Activated T-helper 2 cell treated with anti-CD3 and anti-CD28 coated beads, Interferon-gamma antibody, Interleukin-2, Interleukin-4, amounts not matched to agents 10 μg/mL and 5 μg/mL and 100 μg/mL, durations not matched to agents 14 hours and 24 hours and 36 hours (primary cell): ENCODE measurements at places on chromosomes 5 and 9.

DNA sequence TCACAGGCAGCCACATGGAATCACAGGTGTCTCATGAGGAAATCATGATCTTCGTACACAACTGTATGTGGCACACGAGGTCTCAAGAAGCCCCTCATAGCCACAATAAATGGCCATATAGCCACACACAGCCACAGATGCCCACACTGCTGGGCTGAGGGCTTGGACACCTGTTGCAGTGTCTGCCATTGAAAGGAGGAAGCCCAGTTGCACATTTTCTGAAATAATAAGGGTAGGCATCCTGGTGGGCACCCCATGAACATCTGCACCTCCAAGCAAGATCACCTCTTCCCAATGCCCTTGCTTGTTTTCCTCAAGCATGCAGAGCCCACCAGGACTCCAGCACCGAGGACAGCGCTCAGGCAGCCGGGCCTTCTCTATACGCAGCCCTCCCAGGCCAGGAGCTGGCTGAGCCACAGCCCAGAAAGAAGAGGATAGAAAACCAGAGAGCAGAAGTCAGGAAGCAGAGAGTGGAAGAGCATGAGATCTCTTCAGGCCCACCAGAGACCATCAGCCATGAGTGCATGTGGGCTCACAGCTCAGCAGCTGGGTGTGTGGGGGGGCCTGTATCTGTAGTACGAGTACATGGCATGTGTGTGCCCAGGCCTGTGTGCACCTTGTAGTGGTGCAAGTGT is 1.0 kb upstream of the ACSL6 start:
- H3K4me3 ChIP-seq, result peak overlapping the region; percentile 59
- no peak overlapping the region for H3K27ac ChIP-seq
- H3K36me3 ChIP-seq, result peaks cover 3% of the 10 kb centered on the region
- DNase-seq, result no peak
- H3K4me1 ChIP-seq, result peaks cover 46% of the 10 kb centered on the region

DNA sequence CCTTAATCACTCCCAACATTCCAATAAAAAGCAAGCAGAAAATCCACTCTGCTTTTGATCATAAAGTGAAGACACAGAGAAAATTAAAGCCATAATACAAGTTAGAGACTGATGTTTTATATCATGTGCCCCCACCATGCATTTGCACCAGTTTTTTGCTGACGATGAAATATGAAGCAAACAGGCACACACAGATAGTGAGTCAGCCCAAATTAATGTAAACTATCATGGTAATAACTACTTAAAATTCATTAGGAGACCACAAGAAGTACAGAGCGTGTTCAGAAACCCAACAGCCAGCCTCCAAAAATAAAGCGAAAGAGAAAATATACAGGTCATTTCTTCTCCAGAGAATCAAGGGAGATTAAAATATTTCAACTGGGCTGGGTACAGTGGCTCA is 46.4 kb upstream of the KDM4C start:
- peaks cover 2% of the 10 kb centered on the region for H3K36me3 ChIP-seq
- H3K27ac ChIP-seq, result no peak overlapping the region
- peaks cover 2% of the 10 kb centered on the region for H3K4me1 ChIP-seq

- peaks cover 14% of the 10 kb centered on the region for H3K27me3 ChIP-seq
- DNase-seq, result no peak
- no peaks in the 10 kb centered on the region for H3K4me1 ChIP-seq
- no peaks in the 10 kb centered on the region for H3K36me3 ChIP-seq
Observed at GRCh38 chr9:113131689-113132151, 19.1 kb upstream of the SLC31A2 start.

DNA sequence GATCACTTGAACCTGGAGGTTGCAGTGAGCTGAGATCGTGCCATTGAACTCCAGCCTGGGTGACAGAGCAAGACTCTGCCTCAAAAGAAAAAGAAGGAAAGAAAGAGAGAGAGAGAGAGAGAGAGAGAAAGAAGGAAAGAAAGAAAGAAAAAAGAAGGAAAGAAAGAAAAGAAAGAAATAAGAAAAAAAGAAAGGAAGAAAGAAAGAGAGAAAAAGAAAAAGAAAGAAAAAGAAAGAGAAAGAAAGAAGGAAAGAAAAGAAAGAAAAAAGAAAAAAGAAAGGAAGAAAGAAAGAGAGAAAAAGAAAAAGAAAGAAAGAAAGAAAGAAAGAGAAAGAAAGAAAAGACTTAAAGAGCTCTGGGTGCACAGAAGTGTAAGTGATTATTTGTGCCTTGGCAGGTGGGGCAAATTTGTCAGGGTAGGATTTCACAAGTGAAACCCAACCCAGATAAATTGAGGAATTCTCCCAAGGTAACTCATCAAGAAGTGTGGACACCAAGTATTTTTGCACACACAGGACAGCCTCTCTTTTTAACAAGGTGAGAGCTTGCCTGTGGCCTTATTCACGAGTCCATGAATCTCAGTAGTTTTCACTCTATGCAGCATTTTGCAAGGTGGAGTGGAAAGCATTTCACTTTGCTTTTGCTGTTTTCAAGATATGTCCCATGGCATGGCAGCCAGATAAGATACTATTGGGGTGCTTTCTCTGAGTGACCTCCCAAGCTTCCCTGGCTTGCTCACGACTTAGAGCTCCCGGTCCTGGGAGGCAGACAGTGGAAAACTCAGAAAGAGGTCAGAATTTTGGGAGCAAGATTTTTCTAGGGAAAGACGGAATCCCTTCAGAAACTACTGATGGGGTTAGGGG is 57.8 kb downstream of the C9orf153 start:
- peaks cover 4% of the 10 kb centered on the region for H3K4me1 ChIP-seq
- no peaks in the 10 kb centered on the region for H3K36me3 ChIP-seq
- DNase-seq, result no peak
- peaks cover 3% of the 10 kb centered on the region for H3K27me3 ChIP-seq

GRCh38 chr9:74041588-74041987 is 455.5 kb upstream of the RORB start:
- H3K4me1 ChIP-seq, result no peaks in the 10 kb centered on the region
- H3K36me3 ChIP-seq, result no peaks in the 10 kb centered on the region
- no peak overlapping the region for H3K27ac ChIP-seq
- no peaks in the 10 kb centered on the region for H3K27me3 ChIP-seq
- no peak for DNase-seq

GRCh38 chr5:173972925-173973615 is 15.9 kb upstream of the C5orf47 start:
- no peaks in the 10 kb centered on the region for H3K36me3 ChIP-seq
- DNase-seq, result peak; percentile 58
- H3K27ac ChIP-seq, result no peak overlapping the region
- peak overlapping the region; percentile 71 for H3K4me3 ChIP-seq

GRCh38 chr5:154505567-154505966 is 27.5 kb upstream of the HAND1 start:
- H3K27ac ChIP-seq, result no peak overlapping the region
- peaks cover 28% of the 10 kb centered on the region for H3K27me3 ChIP-seq
- no peak overlapping the region for H3K4me3 ChIP-seq
- no peak for DNase-seq
- no peaks in the 10 kb centered on the region for H3K36me3 ChIP-seq
- peaks cover 3% of the 10 kb centered on the region for H3K4me1 ChIP-seq
